ENCODE measurements at places on chromosomes 3 and 15.

DNA sequence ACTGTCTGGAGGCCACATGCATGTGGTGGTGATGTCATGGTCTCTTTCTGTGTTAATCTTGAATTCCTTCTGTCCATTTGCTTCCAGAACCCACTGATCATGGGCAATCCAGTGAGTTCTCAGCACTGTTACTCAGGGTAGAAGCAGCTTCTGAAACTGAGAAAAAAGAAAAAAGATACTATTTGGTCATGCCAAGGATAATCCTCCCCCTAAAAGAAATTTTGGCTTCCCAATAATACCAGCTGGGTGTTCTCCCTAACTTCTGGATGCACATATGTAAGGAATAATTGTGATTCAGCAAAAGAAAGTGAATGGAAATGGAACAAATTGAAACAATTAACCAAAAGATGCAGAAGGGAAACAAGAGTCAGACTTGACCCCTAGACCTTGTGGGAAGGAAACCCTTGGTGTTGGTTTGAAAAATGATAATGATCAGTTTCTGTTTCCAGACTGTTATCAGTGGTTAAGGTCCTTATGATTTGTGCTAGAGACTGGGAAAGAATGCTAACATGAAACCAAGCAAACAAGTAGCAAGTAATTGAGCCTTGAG, 92.3 kb downstream of the RBMS3 start:
- no peak for DNase-seq

- peak; percentile 31 for DNase-seq
These were observed 66.7 kb downstream of the SLC6A1 start for GRCh38 chr3:11059090-11059798.

DNA sequence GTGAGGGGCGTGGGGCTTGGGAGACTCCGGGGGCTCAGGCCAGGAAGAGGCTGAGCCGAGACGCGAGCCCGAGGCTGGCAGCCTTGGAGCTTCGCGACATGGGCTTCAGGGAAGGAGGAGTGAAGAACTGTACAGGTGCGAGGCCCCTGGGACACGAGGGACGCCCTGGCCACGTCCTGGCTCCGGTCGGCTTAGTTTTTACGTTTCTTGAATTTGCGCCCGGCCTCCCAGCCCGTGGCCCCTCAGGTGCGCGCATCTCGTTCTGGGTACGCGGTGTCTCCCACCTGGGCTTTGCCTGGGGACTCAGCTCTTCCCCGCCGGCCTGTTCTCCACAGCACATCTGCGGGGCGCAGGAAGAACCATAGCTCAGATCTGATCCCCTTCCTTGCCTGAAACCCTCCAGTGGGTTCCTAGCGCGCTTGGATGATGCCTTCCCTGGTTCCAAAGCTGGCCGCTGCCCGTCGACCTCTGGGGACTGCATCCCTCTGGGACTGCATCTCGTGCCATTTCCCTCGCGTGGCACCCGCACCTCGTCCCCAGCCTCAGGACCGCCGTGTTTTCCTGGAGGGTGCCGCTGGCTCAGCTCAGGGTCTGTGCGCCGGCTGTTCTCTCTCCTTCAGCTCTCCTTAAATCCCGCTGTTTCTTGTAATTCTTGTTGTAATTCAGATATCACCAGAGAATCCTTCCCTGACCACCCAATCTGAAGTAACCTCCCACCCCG, 614 bp downstream of the CHCHD6 start:
- no peak for DNase-seq

GRCh38 chr3:43219616-43220015, 66.7 kb upstream of the SNRK start:
- DNase-seq, result no peak

GRCh38 chr3:116444819-116445310, 422 bp downstream of the LSAMP start:
- DNase-seq, result no peak

DNA sequence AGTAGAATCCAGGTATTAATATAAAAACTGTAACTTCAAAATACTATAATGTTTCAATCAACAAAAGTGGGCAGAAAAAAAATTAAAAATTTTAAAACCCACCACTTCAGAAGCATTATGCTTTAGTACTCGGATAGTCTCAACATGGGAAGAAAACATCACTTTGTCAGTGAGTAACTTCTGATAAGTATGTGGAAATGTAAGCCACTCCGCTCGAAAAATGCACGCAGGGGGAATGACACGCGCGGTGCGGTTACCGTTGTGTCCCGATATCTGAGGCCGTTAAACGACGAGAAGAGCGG, 656 bp downstream of the NGLY1 start:
- DNase-seq, result no peak

- DNase-seq, result no peak
These were observed 208.2 kb downstream of the RPLP1 start for GRCh38 chr15:69660658-69661405.

DNA sequence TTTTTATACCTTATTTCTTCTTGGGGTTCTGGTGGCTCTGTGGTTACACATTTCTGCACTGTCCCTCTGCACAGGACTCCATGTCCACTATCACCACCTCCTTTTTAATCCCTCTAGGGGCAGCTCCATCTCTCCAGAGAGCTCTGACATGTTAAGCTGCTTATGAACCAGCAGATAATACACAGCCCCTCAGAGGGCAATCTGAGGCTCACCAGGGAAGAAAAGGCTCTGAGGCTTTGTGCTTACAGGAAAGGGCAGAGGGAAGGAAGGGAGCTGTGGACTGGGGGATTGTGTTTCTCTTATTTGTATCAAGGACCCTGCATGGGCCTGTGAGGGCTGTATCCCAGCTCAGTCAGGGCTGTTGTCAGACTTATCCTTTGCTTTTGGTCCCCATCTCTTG, 164.5 kb downstream of the EPHB1 start:
- DNase-seq, result no peak

DNA sequence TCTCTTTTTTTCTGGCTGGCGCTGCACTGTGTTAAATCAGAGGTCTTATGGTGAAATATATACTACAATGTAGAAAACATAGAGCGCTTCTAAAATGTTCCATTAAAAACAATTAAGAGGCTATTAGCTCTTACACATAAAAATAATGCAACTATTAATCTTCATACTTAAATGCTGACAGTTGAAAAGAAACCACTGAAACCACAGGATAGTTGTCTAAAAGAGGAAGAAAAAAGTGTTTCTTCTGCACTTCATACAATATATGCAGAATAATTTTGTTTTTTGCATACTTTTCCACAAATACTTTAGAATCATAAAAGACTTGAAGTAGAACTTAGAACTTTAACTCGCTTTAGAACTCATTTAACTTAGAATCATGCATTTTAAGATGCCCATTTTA, 170.5 kb downstream of the PYDC2 start:
- no peak for DNase-seq

DNA sequence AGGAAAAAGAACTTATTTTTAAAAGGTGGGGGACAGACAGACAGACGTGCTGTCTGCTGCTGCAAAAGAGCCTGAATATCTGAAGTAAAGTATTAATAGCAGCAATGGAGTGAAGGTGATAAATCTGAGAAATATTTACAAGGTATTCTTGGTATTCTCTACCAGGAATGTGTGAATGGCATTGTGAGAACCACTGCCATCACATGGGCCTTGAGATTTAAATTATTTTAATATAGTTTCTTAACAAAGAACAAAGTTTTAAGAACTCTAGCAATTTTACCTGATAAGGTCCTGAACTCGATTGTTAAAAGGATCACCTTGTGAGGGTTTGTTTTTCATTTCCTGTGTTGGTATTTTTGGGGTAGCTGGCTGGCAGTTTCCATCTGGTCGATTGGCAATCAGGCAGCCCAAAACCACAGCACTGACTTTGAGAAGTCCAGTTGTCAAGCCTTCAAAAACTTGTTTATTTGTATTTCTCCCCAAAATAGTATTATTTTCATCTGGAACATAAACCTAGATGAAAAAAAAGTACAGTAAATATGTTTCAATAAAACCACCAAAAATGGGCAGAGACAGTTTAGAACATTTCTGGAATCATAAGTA, 97.3 kb downstream of the ISL2 start:
- DNase-seq, result no peak

GRCh38 chr15:64480891-64481290, 20.5 kb downstream of the ZNF609 start:
- DNase-seq, result no peak

DNA sequence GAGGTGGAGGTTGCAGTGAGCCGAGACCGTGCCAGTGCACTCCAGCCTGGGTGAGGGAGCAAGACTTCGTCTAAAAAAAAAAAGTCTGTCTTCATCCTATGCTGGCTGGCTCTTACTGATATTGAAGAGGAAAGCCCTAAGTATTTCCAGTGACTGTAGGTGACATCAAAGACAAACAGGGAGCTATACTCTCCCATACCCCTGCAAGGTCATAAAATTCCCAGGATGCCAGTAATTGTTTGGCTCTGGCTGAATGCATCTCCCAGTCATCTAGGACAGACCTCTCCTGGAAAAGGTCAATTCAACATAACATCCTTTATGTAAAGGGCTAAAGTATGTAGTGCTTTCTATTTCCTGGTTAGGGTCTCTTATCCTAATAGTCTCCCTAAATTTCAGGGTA, 8.0 kb downstream of the ZBBX start:
- no peak for DNase-seq

DNA sequence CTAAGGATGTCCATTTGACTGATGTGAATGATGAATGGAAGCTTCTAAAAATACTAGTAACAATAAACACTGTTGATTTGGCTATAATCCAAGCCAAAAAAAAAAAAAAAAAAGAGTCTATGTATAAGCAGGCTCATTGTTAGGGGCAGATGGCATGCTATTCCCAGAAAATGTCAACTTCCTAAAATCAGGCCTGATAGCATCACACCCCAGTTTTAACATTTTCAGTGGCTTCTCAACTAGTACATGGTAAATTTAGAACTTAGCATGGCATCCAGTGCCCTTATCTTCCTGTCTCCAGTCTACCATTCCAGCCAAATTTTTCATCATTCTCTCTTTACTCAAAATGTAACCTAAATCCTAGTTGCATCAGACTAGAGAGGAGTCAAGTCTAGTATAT, 288.2 kb upstream of the ZNF385D start:
- no peak for DNase-seq

GRCh38 chr3:193933451-193933850, 202.5 kb upstream of the HES1 start:
- DNase-seq, result no peak

DNA sequence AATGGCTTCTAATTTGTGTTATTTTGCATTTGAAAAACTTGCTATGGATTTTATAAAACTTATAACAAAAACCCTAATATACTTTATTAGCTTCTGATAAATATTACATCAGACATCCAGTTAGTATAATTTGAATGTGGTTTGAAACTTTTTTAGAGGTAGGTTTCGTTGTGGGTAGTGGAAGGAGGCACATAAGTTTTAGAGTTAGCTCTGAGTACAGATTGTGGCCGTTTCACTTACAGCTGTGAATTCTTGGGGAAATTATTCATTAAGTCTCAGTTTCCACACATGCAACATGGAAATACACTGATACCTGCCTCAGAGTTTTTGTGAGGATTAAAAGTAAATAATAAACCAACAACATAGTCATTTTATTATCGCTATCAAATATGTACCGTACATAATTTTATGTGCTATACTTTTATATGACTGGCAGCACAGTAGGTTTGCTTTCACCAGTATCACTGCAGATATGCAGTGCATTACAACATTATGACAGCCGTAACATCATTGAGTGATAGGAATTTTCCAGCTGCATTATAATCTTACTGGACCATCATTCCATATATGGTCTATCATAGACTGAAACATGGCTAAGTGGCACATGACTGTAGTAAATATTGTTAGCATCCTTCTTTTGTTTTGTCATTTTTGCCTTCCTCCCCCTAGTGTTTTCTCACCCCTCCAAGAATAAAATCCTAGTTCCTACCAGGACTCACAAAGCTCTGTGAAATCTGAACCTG, 175.6 kb downstream of the AKAP13 start:
- no peak for DNase-seq

DNA sequence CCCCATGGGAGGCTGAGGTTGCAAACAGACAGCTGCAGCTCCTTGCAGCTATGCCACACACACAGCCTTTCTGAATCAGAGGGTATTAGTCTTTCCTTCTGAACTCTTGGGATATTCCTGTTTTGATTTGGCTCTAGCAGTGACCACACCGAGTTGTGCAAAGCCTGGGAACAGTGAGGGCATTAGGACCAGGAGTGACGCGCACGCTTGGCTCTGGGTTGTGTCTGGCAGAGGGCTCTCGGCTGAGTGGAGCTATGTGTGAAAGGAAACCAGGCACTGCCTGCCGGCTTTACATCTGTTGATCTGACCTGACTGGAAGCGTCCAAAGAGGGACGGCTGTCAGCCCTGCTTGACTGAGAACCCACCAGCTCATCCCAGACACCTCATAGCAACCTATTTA, at the start of gene GALNT15:
GALNT15 (plus strand) TSS at position 292 of the 400 bp plus-strand sequence. CDS start 472 bp downstream, outside the sequence.
- DNase-seq, result peak; percentile 86

DNA sequence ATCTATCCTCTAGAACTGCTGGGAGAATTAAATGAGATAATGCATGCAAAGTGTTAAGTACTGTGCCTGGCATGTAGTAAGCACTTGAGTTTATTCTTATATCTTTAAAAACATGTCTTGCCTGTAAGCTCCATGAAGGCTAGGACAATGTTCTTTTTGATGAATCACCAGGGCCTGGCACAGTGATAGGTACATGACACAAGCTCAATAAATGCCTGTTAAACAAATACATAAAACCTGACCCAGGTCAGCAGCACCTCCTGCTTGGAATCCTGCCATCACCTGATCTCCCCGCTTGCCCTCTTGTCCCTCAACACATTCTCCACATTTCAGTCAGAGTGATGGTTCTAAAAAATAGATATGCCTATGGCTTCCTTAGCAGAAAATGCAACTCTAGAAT, 186.8 kb downstream of the CHST2 start:
- DNase-seq, result no peak

GRCh38 chr3:139120086-139121056, 75.7 kb upstream of the PRR23C start:
- DNase-seq, result no peak

GRCh38 chr3:64506255-64506654, 181.5 kb downstream of the ADAMTS9 start:
- no peak for DNase-seq

GRCh38 chr3:14719006-14719405, 44.1 kb downstream of the C3orf20 start:
- DNase-seq, result no peak

DNA sequence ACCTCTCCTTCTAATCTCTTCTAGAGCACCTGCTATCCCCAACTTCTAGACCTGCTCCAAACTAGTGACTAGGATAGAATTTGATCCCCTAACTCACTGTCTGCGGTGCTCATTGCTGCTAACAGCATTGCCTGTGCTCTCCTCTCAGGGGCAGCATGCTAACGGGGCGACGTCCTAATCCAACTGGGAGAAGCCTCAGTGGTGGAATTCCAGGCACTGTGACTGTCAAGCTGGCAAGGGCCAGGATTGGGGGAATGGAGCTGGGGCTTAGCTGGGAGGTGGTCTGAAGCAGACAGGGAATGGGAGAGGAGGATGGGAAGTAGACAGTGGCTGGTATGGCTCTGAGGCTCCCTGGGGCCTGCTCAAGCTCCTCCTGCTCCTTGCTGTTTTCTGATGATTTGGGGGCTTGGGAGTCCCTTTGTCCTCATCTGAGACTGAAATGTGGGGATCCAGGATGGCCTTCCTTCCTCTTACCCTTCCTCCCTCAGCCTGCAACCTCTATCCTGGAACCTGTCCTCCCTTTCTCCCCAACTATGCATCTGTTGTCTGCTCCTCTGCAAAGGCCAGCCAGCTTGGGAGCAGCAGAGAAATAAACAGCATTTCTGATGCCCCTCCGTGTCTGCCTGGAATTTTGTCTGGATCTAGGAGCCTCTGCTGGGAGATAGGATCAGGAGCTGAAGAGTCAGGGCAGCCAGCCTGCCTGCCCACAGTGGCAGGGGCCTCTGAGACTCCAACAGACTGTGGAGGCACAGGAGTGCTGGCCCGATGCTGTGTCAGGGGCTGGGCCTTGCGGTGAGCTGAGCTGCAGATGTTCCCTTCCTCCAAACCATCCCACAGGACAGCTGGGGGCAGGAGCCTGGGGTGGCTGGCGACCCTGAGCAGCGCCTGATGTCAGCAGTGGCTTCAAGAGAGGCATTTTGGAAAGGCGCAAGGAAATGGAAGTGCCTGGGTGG, 3.0 kb downstream of the ISLR start:
- peak; percentile 10 for DNase-seq

Measured in left ventricle myocardium inferior (tissue), 1 donor.